ENCODE measurements at places on chromosomes 16 and 17. TPM values are rescaled to one million over a fixed set of nuclear protein-coding genes. Genes with fewer than 3 reads are reported as not detected.

PMFBP1 gene
- polyA plus RNA-seq, result 0.42 TPM

NME3 gene
- polyA plus RNA-seq, result 26.0 TPM

DNA sequence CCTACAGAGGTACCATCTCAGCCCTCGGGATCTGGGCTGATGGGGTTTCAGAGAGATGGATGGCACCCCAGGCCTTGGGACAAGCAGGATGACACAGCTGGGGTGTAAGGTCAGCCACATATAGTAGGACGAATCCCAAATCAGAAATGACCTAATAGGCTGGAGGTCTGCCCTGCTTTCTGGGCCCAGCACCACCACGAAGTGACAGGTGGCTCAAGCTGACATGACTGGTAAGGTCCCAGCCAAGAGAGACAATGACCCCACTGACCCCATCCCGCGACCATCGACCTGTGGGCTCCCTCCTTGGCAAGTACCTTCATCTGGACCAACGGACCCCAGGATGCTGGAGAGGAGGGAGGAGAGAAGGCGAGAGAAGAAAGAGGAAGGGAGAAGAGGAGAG lies 15.6 kb downstream of the CAMKK1 start:
- H3K27ac ChIP-seq, result no peak overlapping the region
- H3K4me1 ChIP-seq, result no peaks in the 10 kb centered on the region
- H3K4me3 ChIP-seq, result no peak overlapping the region
- no peaks in the 10 kb centered on the region for H3K27me3 ChIP-seq

DNA sequence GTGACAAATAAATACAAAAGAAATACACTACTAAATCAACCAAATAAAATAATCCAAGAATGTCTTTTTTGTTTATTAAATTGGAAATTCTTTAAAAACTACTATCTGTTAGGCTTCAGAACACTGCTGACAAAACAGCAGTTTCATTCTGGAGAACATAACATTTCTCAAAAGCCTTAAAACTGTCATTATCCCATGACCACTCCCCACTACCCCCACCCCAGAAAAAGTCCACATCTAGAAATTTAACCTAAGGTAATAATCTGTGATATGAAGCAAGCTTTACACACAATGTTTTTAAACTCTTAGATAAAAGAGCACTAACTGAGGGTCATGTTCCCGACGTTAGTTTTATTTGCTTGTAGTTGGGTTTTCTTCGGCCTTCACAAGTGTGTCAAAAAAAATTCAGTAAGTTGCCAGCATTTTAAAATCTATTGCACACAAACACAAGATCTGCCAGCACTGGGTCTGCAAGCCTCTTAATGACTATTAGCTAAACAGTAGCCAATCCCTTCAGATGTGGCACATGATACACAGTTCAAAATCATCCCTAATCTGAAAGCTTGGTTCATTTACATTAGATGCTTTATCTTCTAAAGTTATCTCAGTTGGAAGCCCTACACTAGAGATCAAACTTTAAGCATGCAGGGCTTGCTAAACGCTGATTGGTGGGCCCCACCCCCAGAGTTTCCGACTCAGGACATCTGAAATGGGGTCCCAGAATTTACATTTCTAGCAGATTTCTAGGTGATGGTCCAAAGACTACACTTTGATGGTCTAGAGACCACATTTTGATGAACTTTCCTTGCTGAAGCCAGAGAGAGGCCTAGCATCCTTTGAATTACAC lies 75.2 kb downstream of the KANSL1 start:
- H3K36me3 ChIP-seq, result no peaks in the 10 kb centered on the region
- no peak for DNase-seq
- H3K27me3 ChIP-seq, result no peaks in the 10 kb centered on the region
- H3K4me1 ChIP-seq, result peaks cover 9% of the 10 kb centered on the region
- H3K4me3 ChIP-seq, result no peak overlapping the region
- H3K27ac ChIP-seq, result no peak overlapping the region

- no peak for DNase-seq
- no peaks in the 10 kb centered on the region for H3K4me1 ChIP-seq
- no peak overlapping the region for H3K27ac ChIP-seq
- H3K27me3 ChIP-seq, result no peaks in the 10 kb centered on the region
- H3K36me3 ChIP-seq, result no peaks in the 10 kb centered on the region
- H3K4me3 ChIP-seq, result no peak overlapping the region
Observed at GRCh38 chr17:2801841-2802240, 5.6 kb downstream of the RAP1GAP2 start.
